GDM1 (cell line): ENCODE measurements at places on chromosomes 5 and 9.

GRCh38 chr5:27875148-27875547 lies 836.8 kb upstream of the CDH9 start:
- DNase-seq: no peak

GRCh38 chr5:91101600-91102379 lies 281.3 kb downstream of the ARRDC3 start:
- DNase-seq: peak; percentile 59

GRCh38 chr9:15333376-15333881 lies 26.4 kb upstream of the TTC39B start:
- no peak for DNase-seq

GRCh38 chr9:71509054-71509453 lies 259.3 kb downstream of the CEMIP2 start:
- DNase-seq: no peak

DNA sequence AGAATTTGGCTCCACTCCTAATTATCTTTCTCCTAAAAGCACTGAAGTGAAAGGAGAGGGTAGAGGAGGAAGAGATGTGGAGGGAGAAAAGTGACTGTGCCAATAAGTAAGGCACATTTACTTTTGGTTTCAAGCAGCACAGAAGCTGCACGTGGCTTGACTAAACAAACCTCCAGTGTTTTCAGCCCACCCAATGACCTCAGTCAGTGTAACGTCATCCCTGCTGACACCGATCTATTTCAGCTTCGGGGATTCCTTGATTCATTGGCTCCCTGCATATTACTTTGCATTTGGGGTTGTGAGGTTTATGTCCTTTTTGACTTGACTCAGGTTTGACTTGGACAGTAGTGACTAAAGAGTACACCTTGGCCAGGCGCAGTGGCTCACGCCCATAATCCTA lies 35.6 kb upstream of the NIM1K start:
- DNase-seq: no peak

DNA sequence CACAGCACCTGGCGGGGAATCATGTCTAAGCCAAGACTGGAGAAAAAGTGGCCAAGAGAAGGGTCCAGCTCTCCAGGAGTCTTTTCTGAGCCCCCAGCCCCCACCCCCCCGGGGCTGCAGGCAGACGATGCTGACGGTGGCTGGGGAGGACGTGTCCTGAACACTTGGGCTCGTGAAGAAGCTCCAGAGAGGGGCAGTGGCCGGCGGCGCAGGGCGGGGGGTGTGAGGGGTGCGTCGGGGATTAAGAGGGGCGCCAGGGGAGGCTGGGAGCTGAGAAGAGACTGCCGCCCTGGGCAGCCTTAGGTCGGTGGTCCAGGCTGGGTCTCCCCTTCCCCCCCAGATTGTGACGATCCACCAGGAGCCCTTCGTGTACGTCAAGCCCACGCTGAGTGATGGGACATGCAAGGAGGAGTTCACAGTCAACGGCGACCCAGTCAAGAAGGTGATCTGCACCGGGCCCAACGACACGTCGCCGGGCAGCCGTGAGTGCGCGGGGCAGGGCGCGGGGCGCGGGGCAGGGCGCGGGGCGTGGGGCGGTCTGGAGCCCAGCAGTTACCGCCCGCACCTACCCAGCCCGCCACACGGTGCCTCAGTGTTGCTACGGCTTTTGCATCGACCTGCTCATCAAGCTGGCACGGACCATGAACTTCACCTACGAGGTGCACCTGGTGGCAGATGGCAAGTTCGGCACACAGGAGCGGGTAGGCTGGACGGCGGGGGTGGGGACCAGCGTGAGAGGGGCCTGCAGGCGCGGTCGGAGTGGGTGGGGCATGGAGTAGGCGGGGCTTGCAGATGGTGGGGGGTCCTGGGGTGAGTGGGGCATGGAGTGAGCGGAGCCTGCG lies 8.9 kb downstream of the LRRC26 start:
- DNase-seq: no peak

DNA sequence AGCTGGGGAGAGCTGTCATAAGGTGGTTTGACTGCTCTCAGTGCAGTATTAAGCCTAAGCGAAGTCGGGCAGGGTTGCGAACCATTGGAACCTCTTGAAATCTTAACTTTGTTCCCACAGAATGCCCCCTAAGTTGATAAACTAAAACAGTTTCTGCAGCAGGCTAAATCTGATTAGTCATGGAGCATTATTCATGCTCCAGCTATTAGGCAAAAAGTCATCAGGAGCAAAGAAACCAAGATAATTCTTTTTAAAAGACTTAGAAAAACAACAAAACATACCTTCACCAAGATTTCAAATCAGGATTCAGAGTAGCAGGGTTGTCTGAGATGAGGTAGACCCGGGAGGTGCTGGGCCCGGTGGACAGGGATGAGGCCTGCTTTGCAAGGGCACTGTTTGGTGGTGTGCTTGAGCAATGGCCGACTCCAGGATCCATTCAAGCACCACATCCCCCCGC lies 69.9 kb upstream of the PLPP1 start:
- DNase-seq: no peak

DNA sequence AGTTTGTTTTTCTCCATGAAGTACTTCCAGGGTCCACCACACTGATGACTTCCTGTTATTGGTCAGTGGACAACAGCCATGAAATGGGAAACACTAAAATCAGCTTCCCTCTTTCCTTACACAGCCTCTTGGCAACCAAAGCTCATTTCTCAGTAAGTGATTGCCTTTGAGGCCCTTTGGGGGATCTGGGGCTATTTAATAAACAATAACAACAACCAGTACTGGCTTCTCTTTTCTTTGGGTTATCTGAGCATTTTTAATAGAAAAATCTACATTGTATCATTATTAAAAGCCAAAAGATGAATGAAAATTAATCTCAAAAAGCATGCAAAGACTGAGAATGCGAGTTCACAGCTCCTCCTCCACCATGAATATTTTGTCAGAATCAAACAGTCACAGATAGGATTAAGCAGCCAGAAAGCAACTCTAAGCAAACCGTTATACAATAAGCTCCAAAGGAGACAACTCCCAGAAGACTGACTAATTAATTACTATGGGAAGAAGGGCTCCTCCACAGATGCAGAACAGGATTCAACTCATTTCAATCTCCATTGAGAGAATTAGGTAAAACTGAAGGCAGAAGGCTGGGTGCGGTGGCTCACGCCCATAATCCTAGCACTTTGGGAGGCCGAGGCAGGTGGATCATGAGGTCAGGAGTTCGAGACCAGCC lies 68.3 kb downstream of the SERINC5 start:
- DNase-seq: no peak

GRCh38 chr9:122084026-122084675 lies 9.0 kb downstream of the TTLL11 start:
- DNase-seq: no peak

GRCh38 chr9:105485131-105485530 lies 37.3 kb downstream of the FSD1L start:
- no peak for DNase-seq

GRCh38 chr9:135485832-135486231 lies 6.2 kb downstream of the PPP1R26 start:
- DNase-seq: no peak

GRCh38 chr5:30458681-30459080 lies 734.8 kb upstream of the CDH6 start:
- DNase-seq: no peak

GRCh38 chr9:135085830-135086546 lies 1.5 kb upstream of the OLFM1 start:
- no peak for DNase-seq

- DNase-seq: no peak
Observed at GRCh38 chr5:147410496-147411358, 99.1 kb downstream of the DPYSL3 start.

GRCh38 chr9:6506571-6506970 lies 93.6 kb downstream of the UHRF2 start:
- DNase-seq: no peak

DNA sequence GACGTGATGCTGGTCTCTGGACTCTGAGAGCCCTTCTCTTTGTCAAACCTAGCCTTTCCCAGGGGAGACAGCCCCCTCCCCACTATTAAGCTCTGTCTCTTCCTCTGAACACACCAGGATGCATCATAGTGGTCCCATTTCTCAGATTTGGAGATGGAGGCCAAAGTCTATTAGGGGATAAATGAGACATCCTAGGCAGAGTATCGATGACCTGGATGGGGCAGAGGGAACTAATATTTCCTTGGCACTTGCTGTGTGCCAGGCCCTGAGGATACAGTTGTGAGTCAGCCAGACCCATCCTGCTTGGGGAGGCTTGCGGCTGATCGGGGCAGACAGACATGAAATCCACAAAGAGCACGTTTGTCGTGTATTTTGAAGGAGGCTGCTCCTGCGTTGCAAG lies 5.2 kb downstream of the DNM1 start:
- DNase-seq: no peak

GRCh38 chr9:105054491-105054890 lies 126.5 kb upstream of the ABCA1 start:
- no peak for DNase-seq

- DNase-seq: no peak
Observed at GRCh38 chr9:109248133-109248581, 72.7 kb downstream of the EPB41L4B start.

DNA sequence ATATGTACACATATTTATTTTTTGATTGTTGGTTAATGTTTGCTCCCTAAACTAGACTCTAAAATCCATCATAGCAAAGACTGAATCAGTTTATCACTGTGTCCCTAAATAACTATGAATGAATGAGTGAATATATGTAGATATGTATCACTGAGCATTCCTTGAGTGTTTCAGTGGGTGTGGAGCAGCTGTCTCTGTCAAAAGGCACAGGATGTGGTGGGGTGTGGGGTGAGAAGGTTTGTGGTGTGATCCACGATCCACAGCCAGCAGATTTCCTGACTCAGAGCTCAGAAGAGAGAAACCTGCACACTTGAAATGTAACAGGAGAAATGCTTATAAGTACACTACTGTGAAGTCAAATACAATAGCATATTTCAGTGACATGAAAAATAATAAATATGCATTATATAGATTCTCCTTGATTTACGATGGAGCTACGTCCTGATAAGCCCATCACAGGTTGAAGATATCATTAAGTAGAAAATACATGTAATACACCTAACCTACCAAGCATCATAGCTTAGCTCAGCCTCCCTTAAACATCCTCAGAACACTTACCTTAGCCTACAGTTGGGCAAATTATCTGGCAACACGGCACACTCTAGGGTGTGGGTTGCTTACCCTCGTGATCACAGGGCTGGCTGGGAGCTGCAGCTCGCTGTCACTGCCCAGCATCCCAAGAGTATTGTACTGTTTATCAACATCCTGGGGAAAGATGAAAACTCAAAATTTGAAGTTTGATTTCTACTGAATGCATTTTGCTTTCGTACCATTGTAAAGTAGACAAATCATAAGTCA lies 287.0 kb downstream of the GAS1 start:
- no peak for DNase-seq

GRCh38 chr5:54644226-54644625 lies 126.7 kb downstream of the SNX18 start:
- DNase-seq: no peak

DNA sequence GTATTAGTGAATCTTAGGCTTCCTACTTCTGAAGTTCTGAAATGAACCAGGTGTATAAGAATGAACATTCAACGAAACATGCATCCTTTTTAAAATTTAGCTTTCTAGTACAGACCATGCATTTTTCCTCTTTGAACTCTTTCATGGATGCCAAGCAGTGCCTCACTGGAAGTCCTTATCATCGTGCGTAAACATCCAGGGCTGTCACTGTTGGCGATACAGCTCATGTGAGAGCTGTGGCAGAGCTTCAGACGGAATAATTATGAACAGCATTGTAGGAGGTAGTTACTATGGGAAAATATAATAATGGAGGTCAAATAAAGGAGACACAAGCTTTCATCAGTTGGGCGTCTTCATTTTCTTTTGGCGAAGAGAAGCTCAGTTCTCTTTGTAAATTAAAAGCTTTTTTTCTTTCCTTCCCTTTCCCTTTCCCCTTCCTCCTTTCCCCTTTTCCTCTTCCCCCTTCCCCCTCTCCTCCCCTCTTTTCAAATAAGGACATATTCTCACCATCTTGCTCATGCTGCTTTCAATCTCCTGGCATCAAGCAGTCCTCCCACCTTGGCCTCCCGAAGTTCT lies 167.3 kb downstream of the KDM4C start:
- DNase-seq: no peak

DNA sequence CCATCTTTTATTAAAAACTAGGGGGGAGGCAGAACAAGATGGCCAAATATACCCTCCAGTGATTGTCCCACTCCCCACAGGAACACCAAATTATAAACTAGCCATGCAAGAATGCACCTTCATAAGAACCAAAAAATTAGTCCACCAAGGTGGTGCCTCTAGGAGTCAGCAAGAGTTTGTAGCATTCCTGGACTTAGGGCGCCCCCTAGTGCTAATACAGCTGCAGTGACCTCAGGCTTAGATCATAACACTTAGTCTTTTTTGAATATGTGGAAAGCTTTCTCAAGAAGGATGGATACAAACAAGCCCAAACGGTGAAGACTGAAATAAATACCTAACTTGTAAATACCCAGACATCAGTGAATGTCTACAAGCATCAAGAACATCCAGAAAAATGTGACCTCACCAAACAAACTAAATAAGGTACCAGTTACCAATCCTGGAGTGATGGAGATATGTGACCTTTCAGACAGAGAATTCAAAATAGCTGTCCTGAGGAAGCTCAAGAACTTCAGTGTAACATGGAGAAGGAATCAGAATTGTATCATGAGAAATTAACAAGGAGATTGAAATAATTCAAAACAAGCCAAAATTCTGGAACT lies 19.3 kb downstream of the PPIP5K2 start:
- DNase-seq: peak; percentile 65

GRCh38 chr5:44932922-44933585 lies 124.3 kb downstream of the MRPS30 start:
- no peak for DNase-seq

GRCh38 chr9:133167096-133167730 lies 3.5 kb upstream of the GBGT1 start:
- no peak for DNase-seq

DNA sequence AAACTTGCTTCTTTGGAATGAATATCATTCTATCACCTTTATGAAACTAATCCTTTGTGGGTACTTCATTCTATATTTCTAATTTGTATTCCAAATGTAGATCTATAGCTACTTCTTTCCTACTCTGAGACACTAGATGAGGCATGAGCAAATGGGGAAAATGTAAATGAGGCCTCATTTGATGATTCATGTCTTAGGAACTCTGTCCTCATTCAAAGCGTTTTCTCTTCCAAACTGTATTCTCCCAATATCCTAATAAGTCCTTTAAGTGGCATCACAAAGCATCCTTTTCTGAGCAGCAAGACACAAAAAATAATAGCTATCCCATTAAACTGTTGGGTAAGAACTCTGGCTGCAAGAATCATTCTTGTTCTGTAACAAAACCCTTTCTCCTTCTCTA lies 56.1 kb downstream of the TTLL11 start:
- no peak for DNase-seq

- no peak for DNase-seq
Observed at GRCh38 chr5:124839371-124839998, 93.0 kb upstream of the ZNF608 start.
